ENCODE measurements at places on chromosomes 6 and 20. TPM values are rescaled to one million over a fixed set of nuclear protein-coding genes. Genes with fewer than 3 reads are reported as not detected.

The RTF2 gene
- total RNA-seq: 79.9 TPM

The PPP1R14C gene
- 2.5 TPM for total RNA-seq

The AGER gene
- total RNA-seq: 42.2 TPM

- no peaks in the 10 kb centered on the region for H3K36me3 ChIP-seq
- no peaks in the 10 kb centered on the region for H3K4me1 ChIP-seq
- no peak for DNase-seq
- no peaks in the 10 kb centered on the region for H3K27me3 ChIP-seq
- H3K27ac ChIP-seq: no peak overlapping the region
Measured at GRCh38 chr6:147738099-147738498, 229.6 kb downstream of the SAMD5 start.

GRCh38 chr6:118092086-118092485, 185.0 kb downstream of the SLC35F1 start:
- DNase-seq: no peak
- H3K27ac ChIP-seq: no peak overlapping the region
- H3K4me3 ChIP-seq: no peak overlapping the region

GRCh38 chr6:107674995-107675738, 148.9 kb downstream of the SCML4 start:
- H3K4me3 ChIP-seq: no peak overlapping the region
- H3K36me3 ChIP-seq: no peaks in the 10 kb centered on the region
- H3K4me1 ChIP-seq: peaks cover 14% of the 10 kb centered on the region
- peak; percentile 90 for DNase-seq

- peak overlapping the region; percentile 31 for H3K4me3 ChIP-seq
- peak overlapping the region; percentile 45 for H3K27ac ChIP-seq
- peaks cover 1% of the 10 kb centered on the region for H3K27me3 ChIP-seq
- peaks cover 29% of the 10 kb centered on the region for H3K36me3 ChIP-seq
- peaks cover 16% of the 10 kb centered on the region for H3K4me1 ChIP-seq
Measured at GRCh38 chr6:37480951-37481534, 18.6 kb downstream of the CCDC167 start.

GRCh38 chr6:134315974-134316441, 1.9 kb downstream of the SGK1 start:
- no peaks in the 10 kb centered on the region for H3K36me3 ChIP-seq
- H3K27me3 ChIP-seq: peaks cover 4% of the 10 kb centered on the region
- H3K4me1 ChIP-seq: peaks cover 2% of the 10 kb centered on the region
- no peak overlapping the region for H3K4me3 ChIP-seq
- DNase-seq: no peak
- no peak overlapping the region for H3K27ac ChIP-seq

The CCDC170 gene
- total RNA-seq: 0.31 TPM

- H3K4me3 ChIP-seq: no peak overlapping the region
- no peaks in the 10 kb centered on the region for H3K27me3 ChIP-seq
- H3K36me3 ChIP-seq: no peaks in the 10 kb centered on the region
Measured at GRCh38 chr6:156828280-156828703, 51.1 kb downstream of the ARID1B start.

The FLOT1 gene
- total RNA-seq: 136 TPM

GRCh38 chr20:35306931-35307517, 14.8 kb upstream of the FAM83C start:
- DNase-seq: peak; percentile 74
- H3K4me1 ChIP-seq: peaks cover 8% of the 10 kb centered on the region
- peaks cover 3% of the 10 kb centered on the region for H3K36me3 ChIP-seq
- no peak overlapping the region for H3K27ac ChIP-seq
- no peak overlapping the region for H3K4me3 ChIP-seq

The SPINT3 gene
- total RNA-seq: not detected

DNA sequence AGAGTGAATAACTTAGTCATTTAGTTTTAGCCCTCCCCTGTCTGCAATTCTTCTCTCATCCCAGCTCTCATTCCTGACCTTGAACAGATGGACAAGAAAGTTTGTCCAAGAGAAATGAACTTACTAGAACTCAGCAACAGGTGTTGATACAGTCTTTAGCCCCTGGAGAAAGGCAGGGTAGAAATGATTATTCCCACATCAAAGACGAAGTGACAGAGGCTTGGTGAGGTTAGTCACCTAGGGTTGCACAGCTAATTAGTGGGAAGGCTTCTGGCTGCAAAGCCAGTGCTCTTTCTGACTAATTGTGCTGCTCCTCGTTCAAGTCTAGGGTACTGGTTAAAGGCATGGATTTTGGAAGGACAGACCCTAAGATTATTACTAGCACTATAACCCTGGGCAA, 4.5 kb downstream of the ZDHHC14 start:
- peaks cover 12% of the 10 kb centered on the region for H3K36me3 ChIP-seq
- no peak overlapping the region for H3K4me3 ChIP-seq
- H3K4me1 ChIP-seq: peaks cover 19% of the 10 kb centered on the region

- peaks cover 18% of the 10 kb centered on the region for H3K4me1 ChIP-seq
- H3K4me3 ChIP-seq: no peak overlapping the region
- no peaks in the 10 kb centered on the region for H3K27me3 ChIP-seq
Measured at GRCh38 chr20:9145142-9145541, 76.3 kb downstream of the PLCB4 start.

GRCh38 chr6:31661262-31662123, 915 bp upstream of the C6orf47 start:
- H3K36me3 ChIP-seq: peaks cover 6% of the 10 kb centered on the region
- no peak for DNase-seq
- H3K27ac ChIP-seq: no peak overlapping the region
- peak overlapping the region; percentile 86 for H3K4me3 ChIP-seq
- H3K27me3 ChIP-seq: peaks cover 7% of the 10 kb centered on the region

DNA sequence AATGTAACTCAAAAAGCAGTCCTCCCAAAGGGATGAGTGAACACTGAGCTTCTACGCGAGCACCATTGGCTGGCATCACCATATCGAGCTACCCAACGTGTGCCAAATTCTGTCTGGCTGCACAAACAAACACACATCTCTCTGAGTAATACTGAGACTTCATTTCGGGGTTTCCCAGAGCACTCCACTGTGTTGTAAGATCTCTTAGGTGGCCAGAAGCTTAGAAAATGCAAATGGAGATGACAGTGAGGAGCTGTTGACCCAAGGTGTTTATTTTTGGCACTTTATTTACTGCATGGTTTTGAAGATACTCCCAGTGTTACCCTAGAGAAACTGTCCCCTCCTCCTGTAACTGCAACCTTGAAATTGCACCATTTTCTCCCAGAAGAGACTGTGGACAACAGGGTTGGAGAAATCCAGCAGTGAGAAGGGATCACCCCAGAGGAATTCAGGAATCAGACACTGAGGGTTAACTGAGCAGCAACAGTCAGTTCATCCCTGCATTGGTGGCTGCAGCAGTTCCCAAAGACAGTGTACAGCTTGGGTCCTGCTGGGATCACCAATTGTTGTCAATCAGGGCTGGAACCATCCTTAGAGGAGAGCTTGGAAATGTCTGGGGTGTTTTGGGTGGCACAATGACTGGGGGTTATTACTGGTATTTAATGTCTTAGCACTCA, 1.0 kb upstream of the RIPOR2 start:
- H3K27ac ChIP-seq: no peak overlapping the region
- peaks cover 2% of the 10 kb centered on the region for H3K27me3 ChIP-seq
- H3K4me1 ChIP-seq: peaks cover 12% of the 10 kb centered on the region
- no peaks in the 10 kb centered on the region for H3K36me3 ChIP-seq
- DNase-seq: no peak

DNA sequence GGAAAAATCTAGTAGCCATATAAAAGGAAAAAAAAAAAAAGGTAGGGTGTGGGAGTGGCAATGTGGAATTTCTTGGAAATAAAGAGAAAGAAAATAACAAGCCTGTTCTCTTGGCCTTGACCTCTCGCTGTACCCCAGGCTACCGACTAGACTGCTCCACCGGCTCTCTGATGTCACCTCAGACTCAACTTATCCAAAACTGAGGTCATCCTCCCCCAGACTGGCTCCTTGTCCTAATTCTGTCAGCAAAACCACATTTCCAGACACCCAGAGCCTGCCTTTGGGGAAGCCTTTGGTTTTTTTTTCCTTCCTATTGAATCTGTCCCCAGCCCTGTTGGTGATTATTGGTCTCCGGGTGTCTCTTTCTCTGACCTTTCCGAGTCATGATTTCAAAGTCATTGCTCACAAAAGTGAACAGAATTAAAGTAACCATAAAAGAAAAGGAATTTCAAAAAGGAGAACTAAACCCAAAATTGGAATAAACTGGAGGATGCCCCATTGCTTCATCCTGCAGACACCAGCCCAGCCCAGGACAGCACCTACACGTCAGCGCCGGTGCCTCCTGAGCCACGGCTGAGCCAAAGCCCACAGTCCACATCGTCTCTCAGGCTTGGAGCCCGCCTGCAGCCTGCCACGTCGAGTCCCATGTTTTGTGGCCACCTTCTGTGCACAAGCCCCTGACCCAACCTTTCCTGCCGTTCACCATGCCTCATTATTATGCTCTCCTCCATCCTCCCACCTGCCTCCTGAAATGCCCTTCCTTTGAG, 170.7 kb downstream of the MYLK4 start:
- peaks cover 7% of the 10 kb centered on the region for H3K27me3 ChIP-seq
- no peak overlapping the region for H3K4me3 ChIP-seq
- H3K36me3 ChIP-seq: peaks cover 14% of the 10 kb centered on the region
- peaks cover 60% of the 10 kb centered on the region for H3K4me1 ChIP-seq
- H3K27ac ChIP-seq: peak overlapping the region; percentile 13
- DNase-seq: no peak

DNA sequence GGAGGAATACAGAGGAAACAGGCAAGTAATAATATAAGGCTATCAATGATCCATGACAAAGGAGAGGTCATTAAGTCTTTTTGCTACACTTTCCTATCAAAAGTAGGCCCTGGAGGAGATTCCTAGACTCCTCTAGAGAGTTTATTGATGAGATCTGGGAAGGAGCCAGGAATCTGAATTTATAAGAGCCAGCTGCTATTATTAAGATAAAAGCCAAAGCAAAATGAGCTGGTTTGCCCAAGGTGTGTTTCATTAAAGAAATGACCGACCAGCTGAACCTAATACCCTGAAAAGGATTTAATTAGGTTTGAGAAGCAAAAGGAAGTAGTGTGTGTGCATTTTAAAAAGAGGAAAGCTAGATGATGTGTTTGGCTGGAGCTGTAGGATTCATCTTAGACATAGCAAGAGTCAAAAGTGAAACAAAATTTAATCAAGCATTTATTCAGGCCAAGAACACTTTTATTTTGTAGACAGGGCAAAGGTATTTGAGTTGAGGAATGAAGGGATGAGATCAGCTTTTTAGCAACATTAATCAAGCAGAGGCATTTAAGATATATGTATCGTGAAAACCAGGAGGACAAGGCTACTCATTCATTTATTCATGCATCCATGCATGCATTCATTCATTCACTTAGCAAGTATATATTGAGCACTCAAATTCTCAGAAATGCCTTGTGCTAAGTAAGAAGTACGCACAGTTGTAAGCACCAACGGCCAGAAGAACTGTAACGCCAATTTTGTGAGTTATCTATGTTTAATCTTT, 43.5 kb upstream of the SCAF8 start:
- no peak overlapping the region for H3K4me3 ChIP-seq
- H3K27ac ChIP-seq: no peak overlapping the region
- no peak for DNase-seq

DNA sequence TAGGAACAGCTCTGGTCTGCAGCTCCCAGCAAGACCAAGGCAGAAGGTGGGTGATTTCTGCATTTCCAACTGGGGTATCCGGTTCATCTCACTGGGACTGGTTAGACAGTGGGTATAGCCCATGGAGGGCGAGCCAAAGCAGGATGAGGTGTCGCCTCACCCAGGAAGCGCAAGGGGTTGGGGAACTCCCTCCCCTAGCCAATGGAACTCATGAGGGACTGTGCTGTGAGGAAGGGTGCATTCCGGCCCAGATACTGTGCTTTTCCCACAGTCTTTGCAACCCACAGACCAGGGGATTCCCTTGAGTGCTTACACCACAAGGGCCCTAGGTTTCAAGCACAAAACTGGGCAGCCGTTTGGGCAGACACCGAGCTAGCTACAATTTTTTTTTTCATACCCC, 21.8 kb downstream of the HDDC2 start:
- H3K4me3 ChIP-seq: peak overlapping the region; percentile 60
- H3K4me1 ChIP-seq: peaks cover 6% of the 10 kb centered on the region
- peaks cover 35% of the 10 kb centered on the region for H3K36me3 ChIP-seq
- H3K27me3 ChIP-seq: peaks cover 2% of the 10 kb centered on the region
- H3K27ac ChIP-seq: no peak overlapping the region

DNA sequence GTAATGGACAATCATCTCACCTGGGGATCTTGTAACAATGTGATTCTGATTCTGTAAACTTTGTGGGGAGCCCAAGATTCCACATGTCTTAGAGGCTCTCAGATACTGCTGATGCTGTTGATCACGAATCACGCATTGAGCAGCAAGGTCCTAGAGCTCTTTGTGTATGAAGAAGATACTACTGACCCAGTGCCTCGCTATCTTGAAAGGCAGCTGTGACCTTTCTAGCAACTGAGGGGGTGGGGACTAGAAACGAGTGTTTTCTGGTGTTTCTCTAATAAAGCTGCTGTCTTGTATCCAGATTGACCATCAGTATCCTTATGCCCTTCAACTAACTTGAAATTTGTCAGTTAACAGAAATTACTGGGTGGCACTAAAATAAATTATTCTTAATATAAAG, 142.9 kb downstream of the MTHFD1L start:
- DNase-seq: no peak
- H3K27ac ChIP-seq: no peak overlapping the region
- H3K4me3 ChIP-seq: no peak overlapping the region
- peaks cover 13% of the 10 kb centered on the region for H3K4me1 ChIP-seq

DNA sequence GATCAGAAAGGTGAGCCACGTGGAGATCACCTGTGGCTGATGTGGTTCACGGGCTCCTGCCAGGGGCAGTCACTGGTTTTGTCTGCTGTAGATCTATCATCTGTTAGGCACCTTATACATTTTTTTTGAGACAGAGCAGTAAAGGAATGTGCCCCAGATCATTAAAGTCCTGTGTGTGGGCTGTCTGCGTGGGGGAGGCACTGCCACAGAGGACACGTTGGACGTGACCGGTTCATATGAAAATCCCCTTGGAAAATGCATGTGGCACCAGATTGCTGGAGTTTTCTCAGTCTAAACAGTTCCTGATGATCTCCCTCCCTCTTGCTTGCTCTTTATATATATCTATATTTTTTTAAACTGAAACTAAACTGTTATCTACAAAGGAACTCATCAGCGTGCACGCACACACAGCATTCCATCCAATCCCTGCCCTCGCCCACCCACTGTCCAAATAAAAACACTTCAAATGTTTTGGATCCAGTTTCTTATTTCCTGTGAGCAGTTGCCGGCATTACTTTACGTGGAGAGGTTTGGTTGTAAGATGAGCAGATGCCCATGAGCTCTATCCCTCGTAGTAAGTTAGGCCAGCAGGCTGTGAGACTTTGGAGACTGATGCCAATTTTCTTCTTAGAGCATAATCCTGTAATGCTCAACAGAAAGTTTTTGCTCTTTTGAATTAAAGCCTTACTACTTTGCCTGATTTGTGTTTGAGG, 161.6 kb upstream of the EXOC2 start:
- no peaks in the 10 kb centered on the region for H3K36me3 ChIP-seq
- H3K27me3 ChIP-seq: peaks cover 5% of the 10 kb centered on the region
- H3K27ac ChIP-seq: no peak overlapping the region
- H3K4me1 ChIP-seq: peaks cover 2% of the 10 kb centered on the region
- H3K4me3 ChIP-seq: no peak overlapping the region
- no peak for DNase-seq

GRCh38 chr6:165834613-165835259, 171.7 kb upstream of the PDE10A start:
- H3K27ac ChIP-seq: no peak overlapping the region
- peaks cover 4% of the 10 kb centered on the region for H3K27me3 ChIP-seq
- peaks cover 4% of the 10 kb centered on the region for H3K36me3 ChIP-seq
- no peak overlapping the region for H3K4me3 ChIP-seq

Measured in endothelial cell (in vitro differentiated cells).